Thoracic aorta (tissue), 2 donors: ENCODE measurements at places on chromosomes 7 and 10. TPM values are rescaled to one million over a fixed set of nuclear protein-coding genes. Genes with fewer than 3 reads are reported as not detected.

- peaks cover 55% of the 10 kb centered on the region for H3K4me1 ChIP-seq
- H3K36me3 ChIP-seq = no peaks in the 10 kb centered on the region
- peak overlapping the region; percentile 96 for H3K27ac ChIP-seq
- DNase-seq = no peak
Observed at GRCh38 chr7:151081170-151082101, 827 bp upstream of the FASTK start.

DNA sequence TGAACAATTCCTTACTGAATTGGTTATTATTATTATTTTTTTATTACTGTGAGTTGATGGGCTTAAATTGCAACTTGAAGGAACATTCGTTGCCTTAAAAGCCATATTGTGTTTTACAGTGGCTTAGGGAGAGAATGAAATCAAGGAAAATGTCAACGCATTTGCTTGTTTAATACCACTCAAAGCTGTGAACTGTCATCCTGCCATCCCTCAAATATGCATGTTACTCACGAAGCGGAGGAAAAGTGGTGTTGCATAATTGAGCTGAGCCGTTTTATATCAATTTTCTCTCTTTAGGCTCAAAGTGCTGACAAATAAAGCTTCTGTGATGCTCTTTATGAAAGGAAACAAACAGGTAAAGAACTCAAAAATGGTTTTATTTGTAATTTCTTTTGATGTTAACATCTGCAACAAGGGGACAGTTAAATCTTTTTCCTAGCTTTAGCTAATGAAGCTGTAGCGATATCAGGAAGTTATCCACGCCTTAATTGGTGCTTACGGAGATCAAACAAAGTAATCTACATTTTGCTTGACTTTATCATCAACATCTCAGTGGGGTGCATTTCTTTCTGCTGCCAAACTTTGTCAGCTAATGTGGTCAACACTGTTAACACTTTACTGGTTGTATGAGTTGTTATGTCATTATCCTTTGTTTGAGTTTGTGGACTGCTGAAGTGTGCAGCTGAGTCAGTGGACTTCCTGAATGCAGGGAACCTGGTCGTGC is 33.1 kb downstream of the GLRX3 start:
- no peaks in the 10 kb centered on the region for H3K4me1 ChIP-seq
- DNase-seq = no peak
- H3K4me3 ChIP-seq = no peak overlapping the region
- no peak overlapping the region for H3K27ac ChIP-seq

- peak overlapping the region; percentile 98 for H3K4me3 ChIP-seq
- DNase-seq = no peak
- H3K4me1 ChIP-seq = peaks cover 17% of the 10 kb centered on the region
Observed at GRCh38 chr7:156950381-156950858, 908 bp downstream of the NOM1 start.

GRCh38 chr7:120829487-120829886 is 28.5 kb downstream of the TSPAN12 start:
- no peak for DNase-seq
- H3K27ac ChIP-seq = no peak overlapping the region
- H3K4me3 ChIP-seq = no peak overlapping the region
- H3K36me3 ChIP-seq = no peaks in the 10 kb centered on the region

GRCh38 chr7:30654296-30655090 is 27.8 kb downstream of the CRHR2 start:
- no peaks in the 10 kb centered on the region for H3K4me1 ChIP-seq
- DNase-seq = no peak
- no peak overlapping the region for H3K27ac ChIP-seq
- H3K36me3 ChIP-seq = no peaks in the 10 kb centered on the region

DNA sequence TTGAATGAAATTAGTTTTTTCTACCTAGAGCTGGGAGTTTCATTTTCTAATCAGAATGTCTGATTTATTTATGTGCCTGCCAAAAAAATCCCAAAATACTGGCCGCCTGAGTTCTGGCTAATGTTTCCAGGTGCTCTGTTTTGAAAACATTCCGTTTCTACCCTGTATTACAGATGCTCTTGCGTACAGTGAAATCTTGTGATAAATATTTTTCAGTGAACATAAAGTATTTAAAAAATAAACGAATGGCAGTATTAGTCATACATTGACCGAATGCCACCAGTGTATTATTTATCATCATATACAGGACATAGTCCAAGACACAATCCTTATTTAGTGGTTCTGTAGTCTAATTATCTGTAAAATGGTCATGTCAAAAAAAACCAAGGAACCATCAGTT is 102.8 kb downstream of the KAT6B start:
- H3K4me1 ChIP-seq = peaks cover 51% of the 10 kb centered on the region
- no peaks in the 10 kb centered on the region for H3K27me3 ChIP-seq
- DNase-seq = no peak
- H3K27ac ChIP-seq = peak overlapping the region; percentile 82
- no peaks in the 10 kb centered on the region for H3K36me3 ChIP-seq

GRCh38 chr10:132375116-132375794 is 21.7 kb upstream of the PWWP2B start:
- DNase-seq = no peak
- no peaks in the 10 kb centered on the region for H3K4me1 ChIP-seq
- H3K4me3 ChIP-seq = no peak overlapping the region

GRCh38 chr7:135180122-135180521 is 9.6 kb upstream of the CYREN start:
- H3K4me1 ChIP-seq = no peaks in the 10 kb centered on the region
- no peak overlapping the region for H3K4me3 ChIP-seq
- H3K27ac ChIP-seq = no peak overlapping the region
- no peak for DNase-seq
- peaks cover 22% of the 10 kb centered on the region for H3K36me3 ChIP-seq

SIRT1 gene
- 9.6 TPM for total RNA-seq

EBLN1 gene
- total RNA-seq = not detected

GIMAP2 gene
- 18.0 TPM for total RNA-seq

FAM180A gene
- total RNA-seq = 133 TPM
